ENCODE measurements at places on chromosomes 7 and 10.

DNA sequence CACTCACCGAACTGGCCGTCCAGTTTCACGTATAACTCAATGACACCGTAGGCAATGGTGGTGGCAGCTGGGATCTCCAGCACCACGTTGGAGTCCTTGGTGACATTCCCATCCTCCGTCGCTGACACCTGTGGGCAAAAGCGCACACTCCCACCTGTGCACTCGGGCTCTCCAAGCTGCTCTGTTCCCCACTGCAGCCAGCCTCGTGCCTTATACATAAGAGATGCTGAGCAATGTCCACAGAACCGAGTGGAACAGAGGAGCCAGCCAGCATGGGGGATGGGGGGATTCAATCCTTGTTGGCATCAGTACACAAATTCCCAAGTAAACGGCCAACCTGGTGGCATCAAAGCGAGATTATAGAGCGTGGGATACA, 40.0 kb downstream of the GSDME start:
- H3K4me1 ChIP-seq = no peaks in the 10 kb centered on the region
- H3K4me3 ChIP-seq = no peak overlapping the region
- H3K27ac ChIP-seq = no peak overlapping the region
- no peak for DNase-seq
- H3K36me3 ChIP-seq = no peaks in the 10 kb centered on the region
- no peaks in the 10 kb centered on the region for H3K27me3 ChIP-seq

DNA sequence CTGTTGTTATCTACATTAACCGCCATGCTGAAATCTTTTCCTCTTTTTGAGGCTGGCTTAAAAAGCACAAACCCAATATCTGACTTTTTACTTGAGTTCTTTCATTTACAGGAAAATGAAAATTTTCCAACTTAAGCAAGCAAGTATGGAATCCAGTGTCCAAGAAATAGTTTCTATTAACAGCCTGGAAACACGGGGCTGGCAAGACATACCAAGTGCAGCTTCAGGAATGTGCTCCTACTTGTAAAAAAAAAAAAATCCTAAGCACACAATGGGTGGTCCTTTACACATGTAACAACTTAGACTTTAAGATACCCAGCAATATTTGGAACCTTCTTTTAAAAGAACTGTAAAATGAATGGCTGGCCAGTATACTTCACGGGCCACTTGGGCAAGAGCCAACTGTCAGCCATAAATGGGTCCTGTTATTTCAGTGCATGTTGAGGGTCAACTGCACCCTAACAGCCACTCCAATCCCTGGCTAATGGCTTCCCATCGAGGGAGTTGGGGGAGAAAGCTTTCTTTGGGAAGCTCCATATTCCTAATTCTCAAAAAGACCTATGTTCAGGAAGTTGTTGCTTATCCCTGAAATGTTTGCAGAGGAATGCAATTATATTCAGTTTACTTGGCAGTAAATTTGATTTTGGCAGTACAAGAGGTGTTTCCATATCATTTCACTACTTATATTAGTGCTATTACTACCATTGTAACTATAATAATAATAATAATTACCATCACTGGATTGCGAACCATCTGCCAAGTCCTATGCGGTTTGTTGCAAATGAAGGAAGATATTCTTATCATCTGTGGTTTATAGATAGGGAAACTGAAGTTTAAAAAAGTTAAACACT, 236.4 kb upstream of the TMEM72 start:
- H3K36me3 ChIP-seq = no peaks in the 10 kb centered on the region
- no peak for DNase-seq
- H3K4me1 ChIP-seq = peaks cover 1% of the 10 kb centered on the region

DNA sequence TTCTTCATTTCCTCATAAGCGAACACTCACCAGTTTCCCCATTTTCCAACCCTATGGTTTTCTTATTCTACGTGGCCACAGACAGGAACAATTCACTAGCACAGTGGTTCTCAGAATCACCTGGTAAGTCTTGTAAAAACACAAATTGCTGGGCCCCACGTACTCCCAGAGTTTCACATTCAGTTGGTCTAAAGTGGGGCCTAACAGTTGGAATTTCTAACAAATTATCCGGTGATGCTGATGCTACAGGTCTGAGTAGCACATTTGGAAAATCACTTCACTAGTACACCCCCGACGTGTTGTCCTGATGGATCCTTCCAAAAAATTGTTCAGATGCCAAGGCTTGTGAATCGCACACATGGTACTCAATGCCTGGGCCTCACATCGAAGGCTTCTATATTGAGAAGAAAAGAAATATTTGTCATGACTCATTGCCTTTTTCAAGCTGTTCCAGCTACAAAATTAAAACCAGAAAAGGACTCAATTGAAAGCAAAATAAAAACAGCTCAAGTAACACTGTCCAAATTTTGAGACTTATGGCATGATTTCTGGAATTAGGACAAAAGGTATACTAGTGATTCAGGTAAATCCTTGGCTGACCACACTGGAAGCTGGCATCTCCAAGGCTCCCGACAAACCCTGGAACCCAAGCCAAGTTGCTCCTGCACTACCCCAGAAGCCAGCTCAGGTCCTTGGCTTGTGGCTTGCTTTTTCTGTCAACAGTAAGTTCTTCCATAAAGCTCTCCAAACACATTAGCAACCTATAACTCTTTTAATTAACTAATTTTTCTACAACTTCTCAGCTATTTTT, 12.9 kb upstream of the VIM start:
- H3K4me3 ChIP-seq = no peak overlapping the region
- no peaks in the 10 kb centered on the region for H3K27me3 ChIP-seq
- no peak for DNase-seq
- H3K36me3 ChIP-seq = no peaks in the 10 kb centered on the region

GRCh38 chr10:62992145-62992721, 140.9 kb upstream of the NRBF2 start:
- no peak overlapping the region for H3K27ac ChIP-seq
- no peaks in the 10 kb centered on the region for H3K4me1 ChIP-seq
- peaks cover 2% of the 10 kb centered on the region for H3K27me3 ChIP-seq
- DNase-seq = no peak

DNA sequence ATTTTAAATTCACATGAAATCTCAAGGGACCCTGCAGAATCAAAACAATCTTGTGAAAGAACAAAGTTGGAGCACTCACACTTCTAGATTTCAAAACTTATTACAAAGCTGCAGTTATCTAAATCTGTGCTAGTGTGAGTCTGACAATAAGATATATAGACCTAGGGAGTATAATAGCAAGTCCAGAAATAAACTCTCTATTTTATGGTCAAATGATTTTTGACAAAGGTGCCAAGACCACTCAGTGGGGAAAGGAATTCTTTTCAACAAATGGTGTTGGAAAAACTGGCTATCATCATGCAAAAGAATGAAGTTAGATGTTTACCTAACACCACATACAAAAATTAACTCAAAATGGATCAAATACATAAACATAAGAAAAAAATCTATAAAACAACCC, 68.2 kb downstream of the TFEC start:
- DNase-seq = no peak
- H3K36me3 ChIP-seq = no peaks in the 10 kb centered on the region
- no peak overlapping the region for H3K27ac ChIP-seq
- no peaks in the 10 kb centered on the region for H3K4me1 ChIP-seq
- H3K27me3 ChIP-seq = no peaks in the 10 kb centered on the region

DNA sequence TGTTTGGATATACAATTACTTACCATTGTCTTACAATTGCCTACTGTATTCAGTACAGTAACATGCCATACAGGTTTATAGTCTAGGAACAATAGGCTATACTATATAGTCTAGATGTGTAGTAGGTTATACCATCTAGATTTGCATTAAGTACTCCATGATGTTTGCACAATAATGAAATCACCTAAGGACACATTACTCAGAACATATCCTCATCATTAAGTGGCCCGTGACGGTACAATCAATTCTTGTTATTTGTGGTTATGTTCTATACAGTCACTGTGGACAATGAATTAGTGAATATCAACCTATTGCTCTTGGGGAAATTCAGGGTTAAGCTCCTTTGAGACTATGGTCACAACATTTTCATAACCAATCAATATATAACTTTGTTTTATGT, 75.6 kb downstream of the MICU1 start:
- H3K27ac ChIP-seq = no peak overlapping the region
- no peak for DNase-seq
- no peak overlapping the region for H3K4me3 ChIP-seq
- no peaks in the 10 kb centered on the region for H3K36me3 ChIP-seq

GRCh38 chr7:80968606-80969005, 49.8 kb upstream of the SEMA3C start:
- H3K4me3 ChIP-seq = no peak overlapping the region
- H3K27ac ChIP-seq = no peak overlapping the region
- H3K27me3 ChIP-seq = no peaks in the 10 kb centered on the region

DNA sequence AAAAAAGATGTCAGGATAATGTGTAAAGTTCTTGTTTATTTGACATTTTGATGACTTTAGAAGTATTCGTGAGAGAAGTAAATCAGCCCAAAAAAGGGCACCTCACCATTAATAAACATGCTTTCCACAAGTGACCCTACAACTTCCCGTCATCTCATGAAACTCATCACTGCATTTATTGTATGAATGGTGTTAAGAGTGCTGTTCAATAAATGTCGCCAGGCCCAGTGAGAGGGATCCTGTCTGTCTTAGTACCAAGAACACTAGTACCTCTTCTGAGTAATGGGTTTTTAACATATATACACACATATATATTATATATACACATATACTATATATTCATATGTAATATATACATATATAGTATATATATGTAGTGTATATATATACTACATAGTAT, 61.9 kb downstream of the TMEM26 start:
- H3K27me3 ChIP-seq = no peaks in the 10 kb centered on the region
- no peak for DNase-seq
- H3K27ac ChIP-seq = no peak overlapping the region
- H3K36me3 ChIP-seq = no peaks in the 10 kb centered on the region
- H3K4me3 ChIP-seq = no peak overlapping the region

DNA sequence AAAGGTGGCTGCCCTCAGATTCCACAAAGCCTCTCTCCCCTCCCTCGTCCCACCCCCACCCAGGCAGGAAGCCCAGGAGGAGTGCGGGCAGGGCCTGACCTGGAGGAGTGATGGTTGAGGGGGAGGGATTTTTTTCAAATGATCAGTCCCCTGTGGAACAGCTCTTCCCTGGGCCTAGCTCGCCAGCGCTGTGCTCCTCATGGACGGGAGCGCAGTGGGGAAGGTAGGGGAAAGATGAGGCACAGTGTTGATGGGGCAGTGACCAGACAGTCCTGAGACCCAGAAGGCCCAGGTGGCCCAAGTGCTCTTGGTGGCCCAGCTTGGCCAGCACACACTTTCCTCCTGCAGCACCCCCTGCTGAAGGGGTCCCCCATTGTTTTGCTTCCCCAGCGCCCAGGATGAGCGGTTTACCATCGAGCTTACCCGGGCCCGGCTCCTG, 8.5 kb downstream of the SAP25 start:
- DNase-seq = peak; percentile 61
- no peak overlapping the region for H3K4me3 ChIP-seq
- peaks cover 3% of the 10 kb centered on the region for H3K36me3 ChIP-seq
- H3K27ac ChIP-seq = no peak overlapping the region

- no peaks in the 10 kb centered on the region for H3K4me1 ChIP-seq
- no peaks in the 10 kb centered on the region for H3K36me3 ChIP-seq
- H3K27me3 ChIP-seq = no peaks in the 10 kb centered on the region
- H3K4me3 ChIP-seq = no peak overlapping the region
- DNase-seq = no peak
Observed at GRCh38 chr7:34064519-34065158, 159.3 kb downstream of the BMPER start.

DNA sequence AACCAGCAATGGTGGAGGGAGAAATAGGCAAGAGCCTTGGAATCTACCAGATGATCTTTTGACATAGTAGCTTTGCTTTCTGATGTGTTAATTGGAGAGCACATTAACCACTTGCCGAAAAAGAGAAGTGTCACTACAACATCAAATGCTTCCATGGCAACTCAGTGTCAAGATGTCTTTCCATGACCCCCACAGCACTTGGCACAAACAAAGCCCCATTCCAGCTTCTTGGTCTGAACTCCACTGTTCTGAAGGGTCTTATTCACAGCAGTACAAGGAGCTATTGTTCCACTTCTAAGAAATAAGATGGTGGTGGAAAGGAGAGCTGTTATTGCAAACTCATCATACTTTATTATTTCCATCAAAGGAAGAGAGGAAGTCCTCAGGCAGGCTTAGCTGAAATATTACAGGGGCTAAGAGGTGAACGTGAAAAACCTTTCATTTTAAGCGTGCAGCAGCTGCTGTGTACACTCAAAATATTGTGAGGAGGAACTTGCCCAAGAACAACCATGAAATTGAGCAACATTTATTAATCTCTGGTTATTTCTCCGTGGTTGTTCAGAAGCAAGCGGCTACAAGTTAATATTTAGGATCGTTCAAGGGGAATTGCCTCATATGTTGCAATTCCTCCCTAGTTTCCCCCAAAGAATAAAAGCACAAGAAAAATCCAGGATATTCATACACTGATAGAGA, 354.8 kb upstream of the CELF2 start:
- H3K27ac ChIP-seq = no peak overlapping the region
- no peaks in the 10 kb centered on the region for H3K4me1 ChIP-seq
- H3K4me3 ChIP-seq = no peak overlapping the region
- no peaks in the 10 kb centered on the region for H3K36me3 ChIP-seq
- no peaks in the 10 kb centered on the region for H3K27me3 ChIP-seq
- DNase-seq = no peak

DNA sequence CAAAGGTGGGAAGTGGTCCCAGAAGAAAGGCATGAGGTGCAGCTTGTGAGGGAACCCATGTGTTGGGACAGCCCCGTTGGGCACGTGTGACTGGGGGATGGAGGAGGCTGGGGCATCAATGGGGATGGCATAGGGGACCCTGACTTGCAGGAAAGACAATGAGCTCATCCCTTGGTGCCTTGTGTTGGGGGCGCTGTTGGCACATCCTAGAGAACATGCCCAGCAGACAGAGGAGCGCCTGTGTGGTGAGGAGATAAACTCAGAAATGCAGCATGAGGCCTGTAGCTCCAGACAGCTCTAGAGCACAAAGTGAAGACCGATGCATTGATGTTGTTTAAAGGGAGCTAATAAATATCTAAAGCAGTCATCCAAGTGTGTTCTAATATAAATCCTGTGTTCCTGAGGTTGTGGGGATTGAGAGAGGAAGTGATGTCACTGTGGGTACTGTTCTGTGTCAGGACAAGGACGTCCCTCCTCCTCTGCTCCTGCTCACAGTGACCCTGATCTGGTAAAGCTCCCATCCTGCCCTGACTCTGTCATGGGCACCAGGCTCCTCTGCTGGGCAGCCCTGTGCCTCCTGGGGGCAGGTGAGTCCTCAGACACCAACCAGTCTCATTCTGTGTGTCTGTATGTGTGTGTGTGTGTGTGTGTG, 126.1 kb upstream of the PRSS58 start:
- no peaks in the 10 kb centered on the region for H3K27me3 ChIP-seq
- no peaks in the 10 kb centered on the region for H3K36me3 ChIP-seq
- DNase-seq = no peak
- no peak overlapping the region for H3K4me3 ChIP-seq
- H3K4me1 ChIP-seq = no peaks in the 10 kb centered on the region
- H3K27ac ChIP-seq = no peak overlapping the region

GRCh38 chr7:19971956-19972355, 198.5 kb upstream of the TMEM196 start:
- H3K27ac ChIP-seq = no peak overlapping the region
- DNase-seq = no peak
- no peaks in the 10 kb centered on the region for H3K27me3 ChIP-seq
- H3K36me3 ChIP-seq = no peaks in the 10 kb centered on the region
- H3K4me3 ChIP-seq = no peak overlapping the region
